CD4-positive, alpha-beta T cell treated with Interleukin-2 at 100 ng/mL for 4 hours (primary cell): ENCODE measurements at places on chromosomes 1 and 21.

- no peak for DNase-seq
Measured at GRCh38 chr1:43930168-43930948, 3.2 kb upstream of the ARTN start.

DNA sequence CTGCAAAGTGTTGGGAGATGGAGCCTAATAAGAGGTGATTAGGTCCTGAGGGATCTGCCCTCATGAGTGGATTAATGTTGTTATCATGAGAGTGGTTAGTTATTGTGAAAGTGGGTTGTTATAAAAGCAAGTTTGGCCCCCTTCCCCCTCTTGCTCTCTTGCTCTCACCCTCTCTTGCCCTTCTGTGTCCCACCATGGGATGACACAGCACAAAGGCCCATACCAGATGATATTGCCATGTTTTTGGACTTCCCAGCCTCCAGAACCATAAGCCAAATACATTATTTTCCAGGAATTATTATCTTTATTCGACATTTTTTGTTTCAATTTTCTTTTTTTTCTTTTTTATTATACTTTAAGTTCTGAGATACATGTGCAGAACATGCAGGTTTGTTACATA lies 41.4 kb upstream of the IGSF5 start:
- DNase-seq = no peak

DNA sequence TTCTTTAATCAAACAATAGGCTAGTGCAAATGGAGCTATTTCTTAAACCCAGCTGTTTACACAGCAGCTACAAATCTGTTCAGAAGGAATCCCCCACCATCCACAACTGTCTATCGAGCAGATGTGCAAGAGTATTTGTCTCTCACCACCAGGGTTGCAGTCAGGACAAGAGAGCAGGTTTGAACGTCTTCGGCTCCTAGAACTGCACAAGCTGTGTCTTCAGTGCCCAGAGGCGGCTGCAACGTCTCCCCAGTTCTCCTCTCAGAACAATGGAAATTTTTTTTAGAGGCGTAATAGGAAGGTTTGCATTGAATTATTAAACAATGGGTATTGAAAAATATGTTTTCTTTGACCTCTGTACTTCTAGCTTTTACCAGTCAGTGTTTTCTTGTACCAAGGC lies 7.3 kb downstream of the OVAAL start:
- no peak for DNase-seq

DNA sequence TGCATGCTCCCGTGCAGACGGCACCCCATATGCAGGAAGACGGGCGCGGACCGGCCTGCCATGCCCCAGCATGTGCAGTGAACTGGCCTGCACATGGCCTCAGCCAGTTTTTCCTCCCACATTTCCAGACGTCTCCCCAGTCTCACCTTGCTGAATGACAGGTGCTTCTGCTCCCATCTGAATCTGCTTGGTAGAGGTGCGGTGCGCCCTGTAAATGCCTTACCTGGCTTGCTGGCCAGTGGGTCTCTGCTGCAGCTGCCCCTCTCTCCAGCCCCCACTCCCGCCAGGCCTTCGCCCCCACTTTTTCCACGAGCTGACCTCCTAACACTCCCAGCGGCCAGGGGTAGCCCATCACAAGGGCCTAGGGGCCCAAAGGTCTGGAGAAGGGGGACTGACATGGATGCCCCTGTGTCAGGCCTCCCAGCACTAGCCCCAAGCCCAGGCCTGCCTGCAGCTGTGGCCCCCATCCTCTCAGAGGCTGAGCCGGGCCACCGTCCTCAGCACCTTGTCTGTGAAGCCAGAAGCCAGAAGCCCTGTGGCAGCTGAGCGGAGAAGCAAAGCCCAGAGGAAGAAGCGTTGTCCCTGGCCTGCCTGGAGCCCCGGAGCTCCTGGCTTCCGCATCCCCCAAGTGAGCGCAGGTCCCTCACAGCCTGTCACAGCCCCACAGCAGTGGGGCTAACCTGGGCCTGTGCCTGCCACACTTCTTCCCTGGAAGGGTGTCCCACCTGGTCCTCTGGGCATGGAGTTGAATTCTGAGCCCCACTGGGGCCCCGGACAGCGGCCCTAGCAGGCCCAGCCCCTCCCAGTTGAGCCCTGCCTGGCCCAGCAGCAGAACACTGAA lies 3.7 kb upstream of the SLC19A1 start:
- DNase-seq = no peak

DNA sequence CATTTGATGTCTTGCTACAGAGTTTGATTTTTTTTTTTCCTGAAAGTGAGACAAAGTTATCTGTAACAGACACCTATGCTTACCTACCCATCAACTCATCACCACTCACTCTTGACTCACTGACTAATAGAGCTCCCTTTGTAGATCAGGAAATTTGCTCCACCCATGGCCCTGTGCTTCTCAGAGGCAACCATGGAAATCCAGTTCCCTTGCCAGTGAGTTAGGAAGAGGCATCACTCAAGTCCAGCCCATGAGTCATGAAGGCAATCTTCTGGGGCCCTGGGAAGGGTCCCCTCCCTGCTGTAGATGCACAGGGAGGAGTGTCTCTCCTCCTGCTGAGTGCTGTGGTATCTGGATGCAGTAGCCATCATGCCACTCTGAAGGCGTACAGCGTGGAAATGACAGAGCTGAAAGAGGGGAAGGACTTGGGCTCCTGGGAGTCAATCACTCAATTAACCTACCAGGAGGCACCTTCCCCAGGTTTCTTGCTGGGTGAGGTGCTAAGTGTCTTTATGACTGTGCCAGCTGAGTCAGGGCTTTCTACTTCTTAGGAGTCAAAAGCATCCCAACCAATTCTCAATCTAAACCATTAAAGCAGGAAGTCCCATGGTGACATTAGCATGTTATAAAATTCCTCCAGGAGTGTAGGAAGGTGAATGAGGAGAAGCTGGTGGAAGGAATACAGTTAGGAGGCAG lies 56.1 kb downstream of the DNTTIP2 start:
- no peak for DNase-seq

DNA sequence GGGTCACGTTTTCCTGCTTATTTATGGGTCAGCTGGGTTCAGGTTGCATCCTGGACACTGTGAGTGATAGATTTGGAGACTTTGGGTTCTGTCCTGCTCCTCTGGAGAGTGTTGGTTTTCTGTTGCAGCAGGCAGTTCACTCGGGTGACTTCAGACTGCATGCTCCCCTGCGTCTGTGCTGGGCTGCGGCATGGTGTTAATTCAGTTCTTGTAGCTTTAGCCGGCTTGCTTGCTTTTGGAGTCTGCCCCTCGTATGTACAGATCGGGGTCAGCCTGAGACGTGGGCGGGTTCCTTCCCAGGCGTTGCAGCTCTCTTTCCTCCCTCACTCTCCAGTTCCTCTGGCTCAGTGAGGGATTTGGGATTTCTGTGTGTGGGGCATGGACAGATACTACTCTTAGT lies 38.0 kb downstream of the PCNT start:
- no peak for DNase-seq

- DNase-seq = no peak
Measured at GRCh38 chr21:25872271-25872670, 137.5 kb downstream of the GABPA start.

DNA sequence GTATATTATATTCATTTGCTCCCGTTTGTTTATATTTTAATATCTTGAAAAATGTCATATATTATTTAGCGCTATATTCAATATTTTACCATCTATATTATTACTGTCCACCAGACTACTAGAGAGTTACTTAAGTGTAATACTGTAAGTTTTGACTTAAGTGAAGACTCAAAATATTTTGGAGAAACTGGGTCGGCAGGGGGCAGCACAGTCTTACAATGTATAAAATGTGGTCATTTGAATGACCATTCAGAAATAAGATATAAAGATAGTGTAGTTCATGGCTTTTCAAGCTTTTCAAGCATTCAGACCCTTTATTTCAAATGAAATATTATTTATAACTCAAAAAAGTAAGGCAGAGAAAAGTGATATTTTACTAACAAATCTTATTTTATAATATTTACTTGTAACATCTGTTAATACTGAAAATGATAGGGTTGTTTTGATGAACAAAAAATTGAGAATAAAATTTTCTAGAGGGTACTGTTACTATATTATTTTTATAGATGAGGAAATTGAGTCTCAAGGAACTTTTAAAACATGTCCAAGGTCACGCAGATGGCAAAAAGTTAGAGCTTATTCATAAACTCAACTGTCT lies 89.0 kb upstream of the SERTAD4 start:
- DNase-seq = peak; percentile 25

GRCh38 chr1:205365945-205366463 lies 9.3 kb upstream of the KLHDC8A start:
- DNase-seq = no peak

DNA sequence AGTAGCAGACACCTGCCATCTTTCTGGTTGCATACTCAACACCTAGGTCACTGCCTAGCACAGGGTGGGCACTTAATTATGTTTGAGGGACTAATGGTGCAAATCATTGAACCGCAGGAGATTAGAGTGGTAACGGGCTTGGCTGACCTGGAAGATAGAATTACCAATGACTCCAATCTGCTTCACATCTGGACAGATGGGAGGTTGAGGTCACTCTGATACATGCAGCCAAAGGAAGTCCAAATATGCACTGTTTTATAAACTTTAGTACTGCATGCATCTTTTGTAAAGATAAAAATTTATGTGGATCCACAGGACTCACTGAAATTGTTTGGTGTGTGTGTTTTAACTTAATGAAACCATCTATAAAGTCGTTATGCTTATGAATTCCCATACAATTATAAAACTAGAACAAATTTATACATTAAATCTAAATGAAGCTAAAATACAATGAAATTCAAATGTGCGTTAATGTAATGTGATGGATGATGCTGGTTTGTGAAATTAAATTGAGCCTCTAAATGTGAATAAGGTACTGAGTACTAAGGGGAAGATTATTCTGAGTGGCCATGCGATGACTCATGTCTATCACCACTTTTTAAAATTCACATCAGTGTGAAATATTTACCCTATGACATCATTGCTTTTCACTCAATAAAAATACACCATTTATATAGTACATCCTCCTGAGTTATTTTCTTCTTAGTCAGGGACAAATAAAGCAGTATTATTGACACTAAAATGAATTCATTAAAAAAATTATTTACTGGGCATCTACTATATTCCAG lies 224.7 kb upstream of the FAM78B start:
- no peak for DNase-seq

- no peak for DNase-seq
Measured at GRCh38 chr21:26461500-26461899, 111.6 kb downstream of the CYYR1 start.

DNA sequence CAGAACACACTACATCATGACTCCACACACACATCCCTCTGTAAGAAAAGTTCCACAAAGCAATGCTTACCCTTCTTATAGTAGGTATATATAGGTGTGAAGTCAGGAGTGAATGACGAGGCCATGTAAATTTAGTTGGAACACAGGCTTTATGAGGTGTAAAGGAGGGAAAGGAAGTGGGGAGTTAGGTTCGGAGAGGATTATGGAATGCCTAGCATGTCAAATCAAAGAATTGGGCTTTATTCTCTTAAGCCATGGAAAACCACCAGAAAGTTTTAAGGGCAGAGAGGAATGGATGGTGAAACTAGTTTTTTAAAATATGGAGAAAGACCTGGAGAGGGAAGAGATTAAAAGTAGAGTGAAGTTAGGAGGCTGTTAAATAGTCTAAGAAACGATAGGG lies 26.3 kb downstream of the TFAP2E start:
- no peak for DNase-seq

GRCh38 chr1:207750631-207751305 lies 1.1 kb upstream of the CD46 start:
- DNase-seq = no peak

GRCh38 chr1:167439301-167439988 lies 78.9 kb downstream of the CD247 start:
- no peak for DNase-seq

- peak; percentile 72 for DNase-seq
Measured at GRCh38 chr1:28208818-28209441, 23.9 kb downstream of the DNAJC8 start.

- no peak for DNase-seq
Measured at GRCh38 chr1:180854456-180854855, 58.2 kb upstream of the KIAA1614 start.

GRCh38 chr1:25100151-25100833 lies 132.0 kb downstream of the SYF2 start:
- DNase-seq = no peak

DNA sequence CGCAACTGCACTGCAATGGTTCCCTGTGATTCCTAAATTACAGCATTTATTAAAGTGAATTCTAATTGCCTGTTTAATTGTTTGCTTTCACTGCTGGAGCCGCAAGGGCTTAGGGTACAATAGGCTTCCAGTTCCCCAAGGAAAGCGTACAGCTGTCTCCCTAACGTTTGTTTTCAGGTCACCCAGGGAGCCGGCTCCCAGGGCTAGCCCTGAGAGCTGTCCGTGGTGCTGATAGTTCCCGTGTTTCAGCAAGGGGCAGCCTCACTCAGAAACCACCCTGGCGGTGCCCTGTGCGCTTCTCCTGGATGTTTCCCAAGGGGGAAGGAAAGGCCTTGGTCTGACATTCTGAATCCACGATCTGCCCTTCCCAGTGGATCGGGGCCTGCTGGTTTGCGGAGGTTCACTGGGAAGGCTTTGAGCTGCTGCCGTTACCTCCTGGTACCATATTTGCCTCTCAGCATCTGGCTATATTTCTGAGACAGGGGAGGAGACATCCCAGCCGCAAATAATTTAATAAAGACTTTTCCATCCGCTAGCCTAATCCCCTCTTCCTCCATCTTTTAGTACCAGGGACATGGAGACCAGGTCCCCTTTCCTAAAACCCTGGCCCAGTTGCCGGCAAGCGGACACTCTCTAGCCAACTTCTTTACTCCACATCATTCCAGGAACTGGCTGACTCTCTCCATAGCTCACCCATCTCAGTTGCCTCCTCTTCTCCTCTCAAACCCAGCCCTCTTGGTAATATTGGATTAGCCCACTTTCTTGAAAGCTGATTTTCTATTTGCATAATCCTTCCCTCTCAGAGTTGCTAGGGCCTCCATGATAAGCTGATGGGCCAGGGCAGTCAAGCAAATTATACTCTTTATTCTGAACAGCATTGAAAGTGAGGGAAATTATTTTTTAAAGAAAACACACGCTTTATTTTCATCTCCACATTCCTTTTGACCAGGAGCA lies 149.0 kb downstream of the IGSF21 start:
- DNase-seq = no peak

- no peak for DNase-seq
Measured at GRCh38 chr1:202806845-202807450, 1.3 kb downstream of the KDM5B start.

- no peak for DNase-seq
Measured at GRCh38 chr1:22710701-22711049, at the start of gene EPHB2. Gene EPHB2 (plus strand): TSS chr1:22710839. CDS start chr1:22710983, 144 bp downstream.
